Stimulated activated CD4-positive, alpha-beta T cell treated with anti-CD3 and anti-CD28 coated beads, Interleukin-12 subunit alpha, Interleukin-12 subunit beta, amount 100 ng/mL, for 4 hours (primary cell): ENCODE measurements at places on chromosomes 2 and 18.

GRCh38 chr2:66189553-66189952 lies 245.4 kb upstream of the MEIS1 start:
- DNase-seq, result no peak

GRCh38 chr2:189138800-189139199 lies 40.8 kb downstream of the COL5A2 start:
- no peak for DNase-seq

DNA sequence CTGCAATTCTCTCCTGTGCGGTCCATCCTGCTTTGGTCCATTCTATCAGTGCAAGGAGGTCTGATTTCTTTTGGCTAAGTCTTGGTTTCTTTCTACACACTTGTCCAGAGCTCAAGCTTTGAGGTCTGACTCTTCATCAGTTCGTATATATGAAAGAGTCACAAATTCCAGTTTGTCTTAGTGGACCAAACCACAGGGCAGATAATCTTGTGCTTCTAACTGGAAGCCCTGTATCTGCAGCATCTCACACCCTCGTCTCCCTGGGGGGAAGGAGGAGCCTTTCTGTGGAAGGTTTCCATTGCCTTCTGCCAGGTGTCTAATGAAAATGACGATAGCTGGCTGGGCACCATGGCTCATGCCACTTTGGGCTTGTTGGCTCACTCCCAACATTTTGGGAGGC lies 148.5 kb downstream of the SPP2 start:
- no peak for DNase-seq

DNA sequence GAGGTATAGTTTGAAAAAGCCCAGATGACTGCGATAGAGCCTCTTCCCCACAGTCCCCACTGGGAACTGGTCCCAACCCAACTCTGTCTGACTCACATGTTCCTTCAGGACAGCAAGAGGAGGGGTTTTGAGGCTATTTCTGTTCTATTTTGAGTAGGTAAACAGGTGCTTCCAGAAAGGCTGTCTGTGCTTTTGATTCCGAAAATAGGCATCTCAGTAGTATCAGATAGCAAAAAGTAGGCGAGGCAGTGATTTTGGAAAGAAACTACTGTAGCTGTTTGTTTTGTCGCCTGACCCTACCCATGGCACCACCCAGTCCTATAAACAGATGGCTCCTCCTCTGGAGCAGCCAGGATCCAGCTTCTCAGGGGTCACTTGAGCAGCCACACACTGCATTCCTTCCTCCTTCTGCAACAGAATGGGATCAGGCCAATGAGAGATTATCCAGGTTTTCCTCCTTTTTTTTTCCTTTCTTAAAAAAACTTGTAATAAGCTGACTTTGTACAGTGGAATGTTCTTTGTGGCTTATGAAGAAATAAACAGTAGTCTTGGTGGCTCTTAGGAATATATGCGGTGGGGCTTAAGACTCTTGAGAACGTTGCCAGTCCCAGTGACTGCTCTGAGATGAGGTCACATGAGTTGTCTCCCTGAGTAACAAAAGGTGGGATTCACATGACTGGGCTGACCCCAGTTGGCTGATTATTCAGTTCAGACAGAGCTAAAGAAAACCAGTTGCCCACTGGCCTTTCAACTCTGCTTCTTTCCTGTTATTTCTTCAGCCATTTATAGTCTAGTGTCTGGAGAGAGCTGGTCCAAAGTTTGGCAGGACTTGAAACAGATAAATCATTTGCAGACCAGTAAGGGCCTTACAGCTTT lies 98.6 kb downstream of the KCNS3 start:
- DNase-seq, result no peak

DNA sequence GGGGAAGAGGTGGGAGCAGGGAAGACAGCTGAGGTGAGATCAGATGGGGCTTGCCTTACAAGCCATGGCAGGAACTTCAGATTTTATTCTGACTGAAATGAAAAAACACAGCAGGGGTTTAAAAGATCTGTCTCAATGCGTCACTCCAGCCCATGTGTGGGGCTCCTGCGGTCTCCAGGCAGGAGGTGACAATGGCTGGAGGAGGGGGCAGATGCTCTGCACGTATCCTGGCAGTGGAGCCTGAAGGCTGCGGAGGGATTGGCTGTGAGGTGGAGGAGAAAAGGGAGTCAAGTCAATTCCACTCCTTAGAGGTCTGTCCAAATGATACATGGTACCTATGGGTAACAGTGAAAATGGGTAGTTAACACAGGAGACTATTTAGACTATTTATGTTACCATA lies 40.5 kb upstream of the KIDINS220 start:
- DNase-seq, result no peak
